ENCODE measurements at places on chromosomes 1 and 21. TPM values are rescaled to one million over a fixed set of nuclear protein-coding genes. Genes with fewer than 3 reads are reported as not detected.

Gene SPATA1
- total RNA-seq, result under 0.01 TPM

Gene IFI44
- 10.5 TPM for total RNA-seq

Gene CD1D
- total RNA-seq, result 17.6 TPM

Gene FAM78B
- total RNA-seq, result 0.13 TPM

Gene PHLDA3
- total RNA-seq, result 76.5 TPM

Gene LRRC38
- total RNA-seq, result 0.39 TPM

Gene SPTA1
- not detected for total RNA-seq

Gene FGR
- total RNA-seq, result not detected

Gene ZFP69B
- total RNA-seq, result 4.5 TPM

All from epithelial cell of alveolus of lung (primary cell).